ENCODE measurements at places on chromosomes 2 and 18.
A peak's percentile ranks its signal among the peaks of the same experiment; 100 is the strongest.

- no peak for DNase-seq
Observed at GRCh38 chr2:425243-425642, 137.4 kb upstream of the ALKAL2 start.

DNA sequence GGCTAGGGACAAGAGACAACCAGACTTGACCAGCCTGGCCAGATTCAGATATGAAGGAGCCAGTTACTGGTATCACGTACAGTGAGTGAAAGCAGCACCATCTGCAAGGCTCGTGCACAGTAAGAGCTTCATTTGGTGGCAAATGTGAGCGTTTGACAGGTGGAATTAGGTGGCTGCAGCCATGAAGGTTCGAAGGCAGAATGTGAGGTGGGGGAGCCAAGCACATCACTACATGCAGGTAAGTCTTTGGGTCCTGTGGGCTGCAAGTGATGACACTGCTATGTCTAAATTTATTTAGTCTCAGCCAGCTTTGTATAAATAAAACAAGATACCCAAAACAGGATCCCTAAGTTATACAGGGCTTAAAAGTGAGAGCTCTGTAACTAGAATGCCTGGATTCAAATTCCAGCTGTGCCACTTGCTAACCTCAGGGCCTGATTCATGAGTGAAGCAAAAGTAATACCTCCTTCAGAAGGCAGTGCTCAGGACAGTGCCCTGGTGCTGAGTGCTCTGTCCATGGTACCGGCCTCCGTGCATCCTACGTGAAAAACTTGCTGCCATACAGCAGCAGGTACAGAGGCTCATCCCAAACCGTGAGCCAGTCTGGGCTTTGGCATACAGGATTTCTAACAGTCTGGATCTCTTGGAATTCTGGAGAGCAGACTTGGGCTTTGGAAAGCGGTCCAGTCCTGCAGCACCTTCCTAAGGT is 18.6 kb downstream of the DDX18 start:
- DNase-seq: peak; percentile 42

- no peak for DNase-seq
Observed at GRCh38 chr2:25265001-25265400, 76.7 kb downstream of the DNMT3A start.

GRCh38 chr2:19785867-19786266 is 115.9 kb downstream of the TTC32 start:
- no peak for DNase-seq

- peak; percentile 28 for DNase-seq
Observed at GRCh38 chr2:17101596-17101995, 416.6 kb downstream of the RAD51AP2 start.

DNA sequence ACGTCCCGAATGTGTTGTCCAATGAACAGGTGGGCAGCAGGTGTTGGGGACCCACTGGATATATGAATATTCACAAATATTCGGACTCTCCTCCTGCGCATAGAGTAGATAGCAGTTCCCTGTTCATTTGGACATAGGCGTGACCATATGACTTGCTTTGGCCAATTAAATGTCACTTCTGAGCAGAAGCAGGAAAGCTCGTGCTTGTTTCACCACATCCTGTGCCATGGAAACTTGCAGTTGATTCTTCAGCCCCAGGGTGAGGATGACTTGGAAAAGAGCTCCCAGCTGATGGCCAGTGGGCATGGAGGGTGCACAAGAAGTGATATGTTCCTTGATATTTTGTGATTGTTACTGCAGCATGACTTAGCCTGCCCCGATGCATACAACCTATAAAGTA is 52.6 kb downstream of the PTPRM start:
- DNase-seq: no peak

Data from fibroblast of mammary gland (primary cell).